MM.1S (cell line): ENCODE measurements at places on chromosomes 3 and 15.

- no peak for DNase-seq
These were observed 781.5 kb downstream of the TBL1XR1 start for GRCh38 chr3:176415661-176416295.

DNA sequence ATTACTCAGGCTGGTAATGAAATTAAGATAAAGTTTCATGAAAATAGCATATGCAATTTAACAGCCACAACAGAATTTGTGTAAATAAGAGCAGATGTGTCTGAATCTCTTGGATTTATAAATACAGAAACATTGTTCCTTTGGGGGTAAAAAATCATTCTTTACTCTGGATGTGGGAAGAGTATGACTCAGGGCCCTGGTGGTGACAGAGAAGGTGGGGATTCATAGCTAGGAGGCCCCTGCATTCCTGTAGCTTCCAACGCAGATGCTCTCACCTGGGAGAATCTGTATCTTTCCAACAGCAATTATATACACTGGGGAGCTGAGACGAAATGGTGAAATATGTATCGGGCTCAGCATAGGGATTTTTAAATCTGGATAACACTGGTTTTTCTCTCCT, 167.6 kb upstream of the CADPS start:
- DNase-seq: no peak

DNA sequence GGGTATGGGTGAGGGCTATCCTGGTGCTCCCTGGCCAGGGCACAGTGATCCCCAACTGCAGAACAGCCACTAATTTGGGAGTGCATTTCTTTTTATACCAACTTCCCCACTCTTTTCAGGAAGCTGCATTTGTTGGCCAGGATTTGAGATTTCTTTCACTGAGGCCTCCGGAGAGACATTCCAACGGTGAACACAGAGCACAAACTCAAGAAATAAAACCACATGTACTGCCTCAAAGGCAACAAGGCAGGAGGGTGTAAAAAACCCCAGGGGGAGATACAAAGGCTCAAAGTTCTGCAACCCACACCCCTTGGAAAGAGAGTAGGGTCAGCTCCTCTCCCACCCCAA, 65.3 kb downstream of the CPN2 start:
- DNase-seq: no peak

DNA sequence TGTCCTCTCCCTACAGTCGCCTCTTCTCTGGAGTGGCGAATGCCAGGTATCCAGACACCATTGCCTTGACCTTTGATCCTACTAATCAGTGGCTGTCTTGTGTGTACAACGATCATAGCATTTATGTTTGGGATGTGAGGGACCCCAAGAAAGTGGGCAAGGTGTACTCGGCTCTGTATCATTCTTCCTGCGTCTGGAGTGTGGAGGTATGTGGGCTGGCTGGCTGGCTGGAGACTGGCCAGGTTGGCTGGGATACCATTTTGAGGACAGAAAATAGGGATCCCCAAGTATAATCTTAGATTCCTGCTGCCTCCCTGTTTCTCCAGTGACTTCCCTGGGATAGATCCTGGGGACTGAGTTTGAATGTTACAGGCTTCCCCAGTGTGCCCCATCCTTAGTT, 13.4 kb upstream of the JMJD7 start:
- no peak for DNase-seq

- no peak for DNase-seq
These were observed 63.9 kb upstream of the HES1 start for GRCh38 chr3:194072097-194072428.
